ENCODE measurements at places on chromosomes 13 and 19. TPM values are rescaled to one million over a fixed set of nuclear protein-coding genes. Genes with fewer than 3 reads are reported as not detected.

OLFM4 gene
- not detected for total RNA-seq

CYP4F22 gene
- total RNA-seq: 0.67 TPM

RTBDN gene
- total RNA-seq: not detected

ZNF222 gene
- 2.8 TPM for total RNA-seq

PBX4 gene
- 38.4 TPM for total RNA-seq

BCAM gene
- total RNA-seq: not detected

GRCh38 chr13:74920361-74920760 is 561.6 kb downstream of the TBC1D4 start:
- H3K4me1 ChIP-seq: no peaks in the 10 kb centered on the region
- H3K4me3 ChIP-seq: no peak overlapping the region
- no peak overlapping the region for H3K27ac ChIP-seq
- no peak for DNase-seq
- no peaks in the 10 kb centered on the region for H3K36me3 ChIP-seq
- H3K27me3 ChIP-seq: no peaks in the 10 kb centered on the region

DNA sequence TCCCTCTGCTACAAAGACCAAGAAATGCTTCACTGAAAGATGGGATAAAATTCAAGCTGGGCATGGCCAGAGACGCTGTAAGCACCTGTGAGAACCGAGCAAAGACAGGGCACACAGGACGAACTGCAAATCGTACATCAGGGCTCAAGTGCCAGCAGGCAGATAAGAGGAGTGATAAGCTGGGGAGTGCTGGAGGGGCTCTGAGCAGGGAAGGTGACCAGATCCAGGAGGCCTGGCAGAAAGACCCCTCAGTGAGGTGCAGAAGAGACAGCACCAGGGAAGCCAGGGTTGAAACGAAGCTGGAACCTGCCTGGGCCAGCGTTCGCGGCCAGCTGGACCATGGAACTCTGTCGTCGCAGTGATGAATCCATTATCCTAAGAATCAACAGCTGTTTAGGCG is 10.2 kb downstream of the RAB20 start:
- H3K27me3 ChIP-seq: no peaks in the 10 kb centered on the region
- H3K4me3 ChIP-seq: no peak overlapping the region
- H3K27ac ChIP-seq: no peak overlapping the region
- DNase-seq: no peak
- H3K36me3 ChIP-seq: no peaks in the 10 kb centered on the region

DNA sequence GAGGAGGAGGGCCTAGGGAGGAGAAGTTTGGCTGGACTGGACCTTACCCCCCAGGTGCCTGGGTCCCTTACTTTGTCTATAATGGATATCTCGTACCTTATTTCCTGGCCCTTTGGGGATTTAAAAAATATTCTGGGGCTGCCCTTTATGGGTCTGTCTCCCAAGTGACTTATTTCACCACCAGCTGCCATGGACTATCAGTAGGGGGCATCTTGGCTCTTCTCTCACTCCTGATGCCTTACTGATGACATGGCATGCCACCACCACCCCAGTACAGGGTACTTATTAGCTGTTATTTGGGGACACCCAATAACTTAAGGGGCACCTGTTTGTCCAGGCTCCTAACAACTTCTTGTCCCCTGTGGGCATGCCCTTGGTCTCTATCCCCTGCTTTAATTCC is 38.0 kb downstream of the NFIX start:
- H3K4me1 ChIP-seq: no peaks in the 10 kb centered on the region
- DNase-seq: no peak
- no peaks in the 10 kb centered on the region for H3K36me3 ChIP-seq
- no peak overlapping the region for H3K4me3 ChIP-seq

GRCh38 chr13:107066355-107066754 is 498.4 kb upstream of the ARGLU1 start:
- no peak for DNase-seq
- H3K36me3 ChIP-seq: no peaks in the 10 kb centered on the region
- H3K4me3 ChIP-seq: no peak overlapping the region
- H3K27me3 ChIP-seq: no peaks in the 10 kb centered on the region
- H3K4me1 ChIP-seq: no peaks in the 10 kb centered on the region

GRCh38 chr13:82292334-82292733 is 1589.9 kb downstream of the SLITRK1 start:
- no peak overlapping the region for H3K4me3 ChIP-seq
- no peaks in the 10 kb centered on the region for H3K36me3 ChIP-seq
- no peaks in the 10 kb centered on the region for H3K27me3 ChIP-seq
- no peak overlapping the region for H3K27ac ChIP-seq

DNA sequence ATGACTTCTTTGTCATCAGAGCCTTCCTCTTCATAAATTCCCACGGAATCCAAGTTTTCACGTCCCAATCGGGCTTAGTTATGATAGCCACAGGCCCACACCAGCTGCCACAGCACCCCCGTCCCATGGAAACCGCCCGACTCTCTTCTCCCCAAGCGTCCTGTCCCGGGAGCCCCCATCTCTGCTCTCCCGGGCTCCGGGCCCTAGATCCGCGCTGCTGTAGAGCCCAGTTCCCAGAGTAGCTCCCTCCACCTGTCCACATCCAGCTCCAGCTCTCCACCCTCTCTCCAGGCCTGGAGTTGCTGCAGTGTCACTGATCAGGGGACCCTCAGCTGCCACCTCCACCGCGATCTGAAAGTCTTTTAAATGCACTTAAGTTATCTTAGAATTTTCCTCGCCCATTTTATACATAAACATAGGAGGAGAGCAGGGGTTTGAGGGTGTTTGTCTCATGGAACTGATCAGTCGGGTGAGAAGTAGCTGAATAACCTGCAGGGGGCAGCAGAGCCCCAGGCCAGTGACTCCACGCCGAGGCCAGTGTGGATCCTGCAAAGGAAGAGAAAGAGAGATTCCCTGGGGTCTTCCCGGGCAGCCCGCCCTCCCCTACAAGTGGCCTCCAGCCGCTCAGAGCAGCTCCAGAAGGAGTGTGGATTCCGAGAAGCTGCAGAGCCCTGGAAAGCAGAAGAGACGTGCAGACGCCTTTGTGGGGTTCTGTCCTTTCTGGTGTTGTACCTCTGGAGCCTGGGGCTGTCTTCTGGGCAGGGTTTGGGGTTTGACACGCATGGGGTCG is 1.1 kb upstream of the ZNF763 start:
- H3K27me3 ChIP-seq: no peaks in the 10 kb centered on the region
- peaks cover 20% of the 10 kb centered on the region for H3K4me1 ChIP-seq
- peak overlapping the region; percentile 96 for H3K27ac ChIP-seq
- H3K4me3 ChIP-seq: peak overlapping the region; percentile 91
- DNase-seq: peak; percentile 72

GRCh38 chr13:109938255-109938936 is 152.0 kb upstream of the IRS2 start:
- no peaks in the 10 kb centered on the region for H3K4me1 ChIP-seq
- H3K4me3 ChIP-seq: no peak overlapping the region
- no peak overlapping the region for H3K27ac ChIP-seq
- no peaks in the 10 kb centered on the region for H3K27me3 ChIP-seq
- no peaks in the 10 kb centered on the region for H3K36me3 ChIP-seq

- no peaks in the 10 kb centered on the region for H3K36me3 ChIP-seq
- no peak for DNase-seq
- H3K4me3 ChIP-seq: no peak overlapping the region
- H3K27ac ChIP-seq: no peak overlapping the region
- no peaks in the 10 kb centered on the region for H3K4me1 ChIP-seq
These were observed 954.7 kb downstream of the SLITRK6 start for GRCh38 chr13:84844473-84844872.

- peaks cover 4% of the 10 kb centered on the region for H3K27me3 ChIP-seq
- DNase-seq: peak; percentile 73
- H3K27ac ChIP-seq: no peak overlapping the region
- H3K4me1 ChIP-seq: no peaks in the 10 kb centered on the region
- no peak overlapping the region for H3K4me3 ChIP-seq
- H3K36me3 ChIP-seq: no peaks in the 10 kb centered on the region
These were observed 60.4 kb upstream of the OLFM4 start for GRCh38 chr13:52968074-52968700.

DNA sequence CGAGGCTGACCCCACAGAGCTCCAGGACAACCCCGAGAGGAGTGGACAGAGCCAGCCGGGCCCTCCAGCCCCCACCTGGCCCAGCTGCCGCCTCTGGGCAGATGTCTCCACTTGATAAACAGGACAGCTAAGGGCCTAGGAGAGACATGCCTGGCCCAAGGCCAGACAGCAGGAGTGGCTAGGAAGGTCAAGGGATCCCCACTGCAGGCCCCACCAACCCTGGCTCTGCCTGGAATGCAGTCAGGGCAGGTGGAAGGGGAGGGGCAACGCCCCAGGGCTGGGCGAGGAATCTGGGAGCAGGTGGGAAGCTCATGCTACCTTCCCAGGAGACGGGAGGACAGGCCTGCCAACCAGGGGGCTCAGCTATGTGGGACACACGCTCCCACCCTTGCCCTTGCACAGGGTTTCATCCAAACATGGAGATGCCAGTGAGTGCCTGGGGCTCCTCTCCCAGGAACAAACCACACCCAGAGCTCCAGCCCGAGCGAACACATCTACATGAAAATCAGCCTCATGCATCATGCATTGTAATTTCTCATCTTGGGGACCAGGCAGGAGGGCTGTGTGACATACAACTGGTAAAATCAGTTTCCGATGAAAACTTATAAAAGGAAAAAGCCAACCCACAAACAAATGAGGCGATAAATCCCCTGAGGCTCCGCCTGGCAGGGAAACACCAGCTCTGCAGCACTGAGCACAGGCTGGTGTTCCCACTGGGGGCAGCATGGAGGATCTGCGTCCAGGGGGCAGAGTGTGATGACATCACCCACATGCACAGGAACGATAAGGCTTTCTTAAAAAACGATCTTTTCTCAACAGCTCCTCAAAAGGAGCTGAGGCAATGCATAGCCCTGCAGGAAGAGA is 25.0 kb downstream of the SH3GL1 start:
- peaks cover 12% of the 10 kb centered on the region for H3K36me3 ChIP-seq
- no peak for DNase-seq
- peak overlapping the region; percentile 50 for H3K27ac ChIP-seq
- no peak overlapping the region for H3K4me3 ChIP-seq

DNA sequence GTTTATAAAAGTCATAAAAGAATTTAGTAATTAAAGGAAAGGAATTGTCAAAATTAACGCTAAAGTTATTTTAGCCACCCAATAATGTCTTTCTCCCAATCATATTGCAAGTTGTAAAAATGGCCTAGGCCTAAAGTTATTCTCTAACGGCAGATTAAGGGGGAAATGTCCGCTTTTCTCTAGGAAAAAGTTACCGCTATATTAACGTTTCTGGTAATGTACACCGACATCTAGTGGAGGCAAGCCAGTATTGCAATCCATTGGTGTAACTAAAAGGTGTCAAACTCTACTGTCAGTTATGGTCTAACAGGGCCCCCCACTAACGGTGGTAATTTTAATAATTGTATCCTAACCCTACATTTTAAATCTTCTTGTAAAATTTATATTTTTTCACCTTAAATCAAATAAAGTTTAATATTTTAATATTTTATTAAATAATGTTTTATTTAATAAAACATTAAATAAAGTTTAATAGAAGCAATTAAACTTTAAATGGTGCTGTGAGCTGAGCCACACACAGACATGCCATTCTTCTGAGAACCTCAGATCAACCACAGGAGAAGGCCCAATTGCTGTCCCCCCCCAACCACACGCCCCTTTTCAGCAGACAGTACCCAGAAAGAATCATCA is 35.9 kb upstream of the ZSCAN5A start:
- no peaks in the 10 kb centered on the region for H3K27me3 ChIP-seq
- no peak overlapping the region for H3K4me3 ChIP-seq
- DNase-seq: peak; percentile 66
- no peaks in the 10 kb centered on the region for H3K36me3 ChIP-seq
- no peak overlapping the region for H3K27ac ChIP-seq

- peaks cover 5% of the 10 kb centered on the region for H3K4me1 ChIP-seq
- H3K27me3 ChIP-seq: peaks cover 19% of the 10 kb centered on the region
- peak overlapping the region; percentile 61 for H3K4me3 ChIP-seq
- peak; percentile 82 for DNase-seq
- peak overlapping the region; percentile 60 for H3K27ac ChIP-seq
- no peaks in the 10 kb centered on the region for H3K36me3 ChIP-seq
These were observed 13.2 kb downstream of the NCAN start for GRCh38 chr19:19224852-19225494.

- H3K4me1 ChIP-seq: no peaks in the 10 kb centered on the region
- no peaks in the 10 kb centered on the region for H3K36me3 ChIP-seq
- no peak overlapping the region for H3K4me3 ChIP-seq
- DNase-seq: no peak
- H3K27me3 ChIP-seq: no peaks in the 10 kb centered on the region
These were observed 7.0 kb downstream of the TMEM221 start for GRCh38 chr19:17441241-17442021.

DNA sequence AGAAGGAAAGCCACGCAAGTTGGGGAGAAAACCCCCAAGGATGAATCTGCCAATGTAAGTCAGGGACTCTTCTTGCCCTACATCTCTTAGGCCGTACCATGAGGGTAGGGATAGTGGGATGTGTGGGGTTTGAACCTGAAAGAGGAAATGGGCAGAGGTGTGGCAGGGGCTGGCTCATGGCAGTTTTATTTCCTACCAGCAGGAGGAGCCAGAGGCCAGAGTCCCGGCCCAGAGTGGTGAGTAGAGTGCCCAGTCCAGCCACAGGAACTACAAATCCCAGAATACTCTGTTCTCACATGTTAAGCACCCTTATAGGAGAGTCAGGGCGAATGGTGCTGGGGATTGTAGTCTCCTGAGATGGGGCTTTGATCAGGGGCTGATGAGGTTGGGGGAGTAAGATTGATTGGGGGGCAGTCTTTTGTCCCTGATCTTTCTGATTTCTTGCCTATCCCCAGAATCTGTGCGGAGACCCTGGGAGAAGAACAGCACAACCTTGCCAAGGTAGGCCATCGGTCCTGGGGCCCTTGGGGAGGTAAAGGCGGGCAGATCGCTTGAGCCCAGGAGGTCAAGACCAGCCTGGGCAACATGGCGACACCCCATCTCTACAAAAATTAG is 16.5 kb downstream of the VASP start:
- peak overlapping the region; percentile 7 for H3K27ac ChIP-seq
- H3K4me3 ChIP-seq: no peak overlapping the region
- peaks cover 24% of the 10 kb centered on the region for H3K4me1 ChIP-seq
- H3K27me3 ChIP-seq: peaks cover 4% of the 10 kb centered on the region
- H3K36me3 ChIP-seq: peaks cover 55% of the 10 kb centered on the region

GRCh38 chr13:41842036-41842620 is 118.8 kb downstream of the VWA8 start:
- no peaks in the 10 kb centered on the region for H3K27me3 ChIP-seq
- no peak overlapping the region for H3K27ac ChIP-seq
- DNase-seq: no peak
- H3K4me3 ChIP-seq: no peak overlapping the region

DNA sequence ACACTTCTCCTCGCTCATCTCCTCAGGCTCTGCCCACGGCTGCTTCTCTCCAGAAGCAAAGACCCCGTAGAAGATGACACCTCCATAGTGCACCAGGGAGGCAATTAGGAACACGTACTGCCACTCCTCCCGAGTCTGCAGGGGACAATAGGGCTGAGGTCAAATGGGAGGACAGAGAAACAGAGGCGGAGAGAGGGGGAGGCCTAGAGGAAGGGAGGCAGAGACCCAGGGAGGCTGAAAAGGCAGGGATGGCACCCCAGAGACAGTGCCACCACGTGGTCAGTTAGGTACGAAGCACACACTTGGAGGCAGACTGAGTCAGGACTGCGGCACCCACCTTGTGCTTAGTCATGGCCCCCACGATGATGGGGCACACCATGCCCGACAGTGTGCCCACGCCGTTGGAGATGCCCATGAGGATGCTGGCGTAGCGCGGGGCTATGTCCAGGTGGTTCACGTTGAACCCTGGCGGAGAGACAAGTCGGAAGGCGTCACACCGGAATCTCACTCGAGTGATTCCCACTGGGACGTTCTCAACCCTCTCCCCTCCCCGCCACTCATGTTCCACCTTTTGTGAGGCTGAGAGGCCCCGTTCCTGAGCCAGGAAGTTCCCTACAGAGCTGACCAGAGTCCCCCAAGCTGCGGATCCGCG is 5.6 kb downstream of the GFY start:
- H3K4me1 ChIP-seq: peaks cover 50% of the 10 kb centered on the region
- H3K4me3 ChIP-seq: no peak overlapping the region
- peaks cover 1% of the 10 kb centered on the region for H3K36me3 ChIP-seq
- peaks cover 85% of the 10 kb centered on the region for H3K27me3 ChIP-seq
- DNase-seq: peak; percentile 42
- H3K27ac ChIP-seq: no peak overlapping the region

All from activated CD4-positive, alpha-beta T cell treated with anti-CD3 and anti-CD28 coated beads, Interleukin-2, amount 10 ng/mL, durations not matched to agents 7 days and 5 days (primary cell).